D721Med (cell line): ENCODE measurements at places on chromosomes 16 and 17.

DNA sequence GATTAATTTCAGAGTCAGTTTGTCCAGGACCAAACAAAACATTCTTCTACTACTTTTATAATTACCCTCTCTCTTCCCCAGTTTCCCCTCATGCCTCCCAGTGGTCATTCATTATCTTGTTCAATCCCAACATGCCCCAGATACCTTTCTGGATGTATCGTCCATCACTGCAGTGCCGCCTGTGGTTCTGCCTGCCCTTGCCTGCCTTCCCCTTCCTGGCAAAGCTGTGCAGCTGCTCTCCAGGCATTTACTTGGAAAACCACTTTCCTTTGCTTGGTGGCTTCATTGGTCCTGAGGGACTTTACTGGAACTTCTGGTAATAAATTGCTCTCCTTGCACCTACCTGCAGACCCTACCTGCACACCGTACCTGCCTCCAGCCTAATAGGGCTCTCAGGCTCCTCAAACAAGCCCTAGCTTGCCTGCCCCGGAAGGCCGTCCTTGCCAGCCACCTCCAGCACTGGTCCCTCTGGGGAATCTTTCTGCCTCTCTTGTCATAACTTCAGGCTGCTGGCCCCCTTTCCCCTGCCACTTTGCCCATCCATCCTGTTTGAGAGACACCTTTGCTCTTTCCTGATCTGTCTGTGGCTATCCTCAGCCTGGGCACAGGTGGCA is 19.5 kb upstream of the MSI2 start:
- DNase-seq: no peak

DNA sequence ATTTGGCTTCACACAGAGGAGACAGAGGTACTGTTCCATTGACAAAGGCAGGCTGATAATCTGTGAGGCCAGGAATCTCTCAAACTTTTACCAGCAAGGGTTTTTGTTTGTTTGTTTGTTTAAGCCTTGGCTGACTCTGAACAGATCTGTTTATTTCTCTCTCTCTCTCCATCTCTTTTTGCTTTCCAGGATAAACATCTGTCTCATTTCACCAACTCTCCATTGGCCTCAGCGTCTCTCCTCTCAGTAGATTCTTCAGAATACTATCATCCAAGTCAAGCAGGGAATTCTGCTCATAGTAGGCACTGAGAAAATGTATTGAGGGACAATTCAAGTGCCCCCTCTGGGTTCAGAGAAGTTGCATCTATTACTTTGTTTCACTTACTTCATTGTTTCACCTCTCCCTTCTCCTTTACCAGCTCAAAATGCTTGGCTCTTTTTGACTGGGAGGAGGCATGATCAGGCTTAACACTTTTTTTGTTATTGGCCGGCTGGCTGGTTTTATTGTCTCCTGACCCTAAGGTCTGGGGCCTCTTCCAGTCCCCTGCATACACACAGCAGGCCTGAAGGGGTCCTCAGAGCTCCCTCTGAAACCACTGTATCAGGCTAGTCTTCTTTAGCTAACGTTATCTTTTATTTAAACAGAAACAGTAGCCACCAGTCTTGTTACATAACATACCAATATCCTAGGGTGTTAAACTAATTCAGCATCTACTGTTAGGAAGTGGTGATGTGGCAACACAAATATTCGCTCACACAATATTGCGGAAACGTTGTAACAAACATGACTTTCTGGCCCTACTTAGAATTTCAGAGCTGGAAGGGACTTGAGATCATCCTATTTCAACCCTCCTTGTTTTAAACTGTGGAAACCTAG is 2.0 kb upstream of the YPEL2 start:
- DNase-seq: no peak

GRCh38 chr16:87297918-87298631 is 19.1 kb downstream of the C16orf95 start:
- DNase-seq: no peak

GRCh38 chr17:50264263-50265113 is 9.8 kb upstream of the TMEM92 start:
- DNase-seq: peak; percentile 8

GRCh38 chr17:47208744-47209488 is at the start of gene MYL4:
TSS of gene MYL4 (plus strand) at chr17:47209348. CDS start at chr17:47209423, 75 bp downstream.
- peak; percentile 39 for DNase-seq

- DNase-seq: peak; percentile 59
These were observed 95.7 kb downstream of the ABCC6 start for GRCh38 chr16:16127469-16128116.

GRCh38 chr17:35245196-35245486 is 2.3 kb downstream of the SLFN5 start:
- no peak for DNase-seq

- DNase-seq: no peak
These were observed 3.7 kb downstream of the LDHD start for GRCh38 chr16:75112734-75113491.

- no peak for DNase-seq
These were observed at the start of gene TRPV3 for GRCh38 chr17:3557768-3558583. TSS of gene TRPV3 (minus strand) at chr17:3557812. CDS start at chr17:3554850, 2,962 bp downstream.

DNA sequence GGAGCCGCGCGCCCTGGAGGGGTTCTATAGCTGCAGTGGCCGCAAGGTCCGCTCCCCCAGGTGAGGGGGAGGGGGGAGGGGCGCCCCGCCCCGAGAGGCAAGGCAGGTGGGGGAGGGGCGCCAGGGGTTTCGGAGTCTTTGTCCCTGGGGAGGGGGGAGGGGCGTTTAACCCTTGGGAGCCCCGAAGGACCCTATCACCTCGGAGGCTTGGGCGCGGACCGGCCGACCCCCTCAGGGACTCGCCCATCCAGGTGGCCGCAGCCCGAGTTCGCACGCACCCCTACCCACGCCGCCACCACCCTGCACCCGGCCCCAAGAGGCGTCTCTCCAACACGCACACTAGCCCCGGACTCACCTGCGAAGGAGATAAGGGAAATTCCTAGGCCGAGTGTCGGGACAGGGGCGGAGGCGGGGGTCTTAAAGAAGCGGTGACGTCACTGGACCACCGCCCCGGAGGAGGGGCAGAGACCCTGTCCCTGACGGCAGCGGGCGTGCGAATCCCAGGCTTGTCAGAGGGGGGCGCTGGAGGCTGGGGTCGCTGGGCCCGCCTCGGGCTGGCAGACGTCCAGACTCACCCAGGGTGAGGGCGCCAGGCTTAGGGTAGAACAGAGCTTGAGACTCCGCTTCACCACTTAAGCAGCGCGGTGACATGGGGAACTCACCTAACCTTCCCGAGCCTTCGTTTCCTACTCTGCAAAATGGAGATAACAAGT is at the start of gene CLDN6:
Gene CLDN6 (minus strand): TSS at position 390 of the 713 bp plus-strand sequence. CDS start 2,162 bp downstream, outside the sequence.
- no peak for DNase-seq

DNA sequence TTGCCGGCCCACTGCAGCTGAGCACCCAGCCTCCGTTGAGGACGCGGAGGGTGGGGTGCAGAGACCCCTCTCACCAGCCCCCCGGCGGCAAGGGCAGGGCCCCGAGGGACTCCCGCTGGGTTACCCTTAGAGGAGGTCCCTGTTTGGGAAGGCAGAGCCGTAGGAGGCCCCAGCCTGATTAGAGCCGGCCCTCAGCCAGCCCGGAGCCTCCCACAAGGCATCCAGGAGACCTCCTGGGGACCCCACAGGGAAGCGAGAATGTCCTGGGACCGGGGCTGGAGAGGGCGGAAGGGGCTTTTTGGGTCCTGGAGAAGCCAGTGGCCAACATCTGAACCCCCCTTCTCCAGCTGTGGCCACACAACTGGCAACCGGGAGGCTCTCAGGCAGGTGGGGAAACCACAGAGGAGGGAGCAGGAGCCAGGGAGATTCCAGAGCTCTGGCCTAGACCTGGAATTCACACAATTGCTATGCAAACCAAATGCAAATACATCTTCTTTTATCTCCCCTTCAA is 21.7 kb upstream of the SP6 start:
- no peak for DNase-seq

- no peak for DNase-seq
These were observed 9.6 kb upstream of the UQCRC2 start for GRCh38 chr16:21943571-21943970.

DNA sequence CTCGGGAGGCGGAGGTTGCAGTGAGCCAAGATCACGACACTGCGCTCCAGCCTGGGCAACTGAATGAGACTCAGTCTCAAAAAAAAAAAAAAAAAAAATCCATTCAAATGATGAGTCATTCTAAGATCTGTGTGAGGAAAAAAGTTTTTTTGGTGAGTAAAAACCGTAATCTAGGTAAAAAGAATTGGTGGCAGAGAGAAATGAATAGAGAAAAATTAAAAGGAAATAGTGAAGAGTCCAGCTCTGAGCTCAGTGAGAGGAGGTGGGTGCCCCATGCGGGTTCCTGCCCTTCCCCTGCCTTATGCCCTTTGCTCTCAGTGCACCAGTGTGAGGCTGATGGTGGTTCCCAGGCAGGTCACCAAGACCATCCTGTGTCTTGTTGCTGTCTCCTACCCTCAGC is 20.9 kb downstream of the GAN start:
- DNase-seq: no peak

DNA sequence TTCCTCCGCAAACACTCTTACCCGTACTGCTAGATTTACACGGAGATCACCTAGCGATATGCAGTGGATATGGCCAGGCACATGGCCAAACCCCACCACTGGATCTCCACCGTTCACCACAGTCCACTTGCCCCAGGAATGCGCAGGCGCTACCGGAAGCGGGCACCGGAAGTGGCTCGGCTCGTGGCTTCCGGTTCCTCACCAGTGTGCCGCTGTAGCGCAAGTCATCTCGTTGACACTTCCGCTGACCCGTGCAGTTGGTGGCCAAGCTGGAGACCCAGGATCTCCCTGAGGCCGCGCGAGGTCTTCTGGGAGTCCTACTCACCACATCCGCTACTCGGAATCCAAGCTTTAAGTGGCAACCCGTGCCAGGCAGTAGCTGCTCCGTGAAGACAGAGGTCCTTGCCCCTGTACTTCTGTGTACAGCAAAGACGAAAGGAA is 11.5 kb downstream of the ZNF597 start:
- no peak for DNase-seq

GRCh38 chr16:57049678-57050077 is 42.7 kb upstream of the CPNE2 start:
- no peak for DNase-seq
